ENCODE measurements at places on chromosomes 2 and 18.

DNA sequence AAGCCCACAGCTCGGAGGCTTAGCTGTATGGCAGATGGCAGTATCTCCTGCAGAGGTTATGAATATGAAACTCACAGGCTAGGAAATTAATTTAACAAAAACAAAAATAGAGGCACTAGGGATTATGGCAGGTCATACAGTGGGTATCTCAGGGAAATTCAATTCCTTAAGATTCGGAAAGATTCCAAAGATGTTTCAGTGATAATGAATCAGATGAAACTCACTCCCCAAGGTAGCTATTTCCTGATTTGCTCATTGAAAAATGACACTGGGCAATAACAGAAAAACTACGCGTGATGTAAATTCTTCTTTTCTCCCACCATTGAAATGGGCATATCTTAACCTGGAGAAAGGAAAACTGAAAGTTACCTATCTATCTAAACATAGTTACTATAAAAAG, 414.1 kb downstream of the STK39 start:
- DNase-seq, result peak; percentile 42

GRCh38 chr2:216516730-216517350, 18.2 kb downstream of the RPL37A start:
- peak; percentile 46 for DNase-seq

DNA sequence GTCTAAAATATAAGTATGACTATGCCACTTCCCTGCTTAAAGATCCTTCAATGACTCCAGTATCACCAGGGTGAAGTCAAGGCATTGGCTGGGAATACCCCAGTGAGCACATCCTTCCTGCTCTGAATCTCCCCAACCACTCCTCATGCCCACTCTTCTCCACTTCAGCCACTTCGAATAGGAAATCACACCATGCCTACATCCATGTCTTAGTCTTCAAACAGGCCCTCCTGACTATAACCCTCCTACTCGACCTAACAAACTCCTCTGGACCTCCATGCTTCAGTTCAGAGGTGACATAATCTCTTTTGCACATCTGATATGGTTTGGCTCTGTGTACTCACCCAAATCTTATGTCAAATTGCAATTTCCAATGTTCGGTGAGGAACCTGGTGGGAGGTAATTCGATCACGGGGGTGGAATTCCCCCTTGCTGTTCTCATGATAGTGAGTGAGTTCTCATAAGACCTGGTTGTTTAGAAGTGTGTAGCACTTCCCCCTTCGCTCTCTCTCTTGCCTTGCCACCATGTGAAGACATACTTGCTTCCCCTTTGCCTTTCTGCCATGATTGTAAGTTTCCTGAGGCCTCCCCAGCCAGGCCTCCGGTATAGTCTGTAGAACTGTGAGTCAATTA, 87.8 kb upstream of the TFCP2L1 start:
- no peak for DNase-seq

- DNase-seq, result no peak
Observed at GRCh38 chr2:195333869-195334268, 323.2 kb upstream of the SLC39A10 start.

DNA sequence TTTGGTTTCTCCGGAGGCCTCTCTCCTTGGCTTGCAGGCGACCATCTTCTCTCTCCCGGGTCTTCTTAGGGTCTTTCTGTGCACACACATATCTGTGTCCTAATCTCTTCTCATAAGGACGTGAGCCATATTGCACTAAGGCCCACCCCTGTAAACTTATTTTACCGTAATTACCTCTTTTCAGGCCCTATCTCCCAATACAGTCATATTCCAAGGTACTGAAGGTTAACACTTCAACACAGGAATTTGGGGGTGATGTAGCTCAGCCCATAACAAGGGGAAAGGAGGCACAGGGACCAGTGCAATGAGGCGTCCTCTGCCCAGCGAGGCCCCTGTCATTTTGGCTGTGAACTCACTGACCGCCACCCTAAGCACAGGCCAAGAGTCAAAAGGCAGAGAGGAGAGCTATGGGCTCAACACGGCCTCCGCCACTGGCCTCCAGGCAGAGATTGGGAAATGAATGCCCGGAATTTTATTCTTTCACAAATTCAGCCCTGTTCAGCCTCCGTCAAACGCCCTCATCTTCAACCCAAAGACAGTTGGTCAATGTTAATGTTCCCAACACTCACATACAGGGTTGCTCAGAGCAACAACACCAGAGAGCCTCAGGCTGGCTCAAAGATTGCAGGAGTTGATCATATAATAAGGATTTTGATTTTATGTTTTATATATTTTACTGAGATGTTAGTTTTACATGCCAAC, 15.9 kb upstream of the NMUR1 start:
- DNase-seq, result no peak

GRCh38 chr2:121910139-121910538, 154.7 kb downstream of the TSN start:
- DNase-seq, result no peak

DNA sequence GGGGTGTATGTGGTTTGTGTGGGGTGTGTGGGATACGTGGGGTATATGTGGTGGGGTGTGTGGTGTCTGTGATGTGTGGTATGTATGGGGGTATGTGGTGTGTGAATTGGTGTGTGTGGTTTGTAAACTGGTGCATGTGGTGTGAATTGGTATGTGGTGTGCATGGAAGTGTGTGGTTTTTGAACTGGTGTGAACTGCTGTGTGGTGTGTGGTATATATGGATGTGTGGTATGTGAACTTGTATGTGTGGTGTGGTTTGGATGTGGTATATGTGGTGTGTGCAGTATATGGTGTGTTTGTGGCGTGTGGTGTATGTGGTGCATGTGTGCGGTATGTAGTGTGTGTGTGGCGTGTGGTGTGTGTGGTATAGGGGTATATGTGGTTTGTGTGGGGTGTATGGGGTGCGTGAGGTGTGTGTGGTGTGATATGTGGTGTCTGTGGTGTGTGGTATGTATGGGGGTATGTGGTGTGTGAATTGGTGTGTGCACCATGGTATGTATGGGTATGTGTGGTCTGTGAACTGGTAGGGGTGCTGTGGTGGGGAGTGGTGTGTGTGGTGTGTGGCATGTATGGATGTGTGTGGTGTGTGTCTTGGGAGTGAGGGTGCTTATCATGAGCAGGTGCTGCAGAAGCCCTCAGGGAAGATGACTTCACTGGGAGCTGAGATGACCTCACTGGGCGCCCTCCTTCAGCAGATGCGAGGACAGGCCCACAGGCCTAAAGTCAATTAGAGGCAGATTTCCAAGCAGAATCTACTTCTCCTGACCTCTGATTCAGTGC, 209.6 kb upstream of the TNP1 start:
- no peak for DNase-seq

GRCh38 chr2:172999641-173000386, 75.8 kb upstream of the MAP3K20 start:
- no peak for DNase-seq

DNA sequence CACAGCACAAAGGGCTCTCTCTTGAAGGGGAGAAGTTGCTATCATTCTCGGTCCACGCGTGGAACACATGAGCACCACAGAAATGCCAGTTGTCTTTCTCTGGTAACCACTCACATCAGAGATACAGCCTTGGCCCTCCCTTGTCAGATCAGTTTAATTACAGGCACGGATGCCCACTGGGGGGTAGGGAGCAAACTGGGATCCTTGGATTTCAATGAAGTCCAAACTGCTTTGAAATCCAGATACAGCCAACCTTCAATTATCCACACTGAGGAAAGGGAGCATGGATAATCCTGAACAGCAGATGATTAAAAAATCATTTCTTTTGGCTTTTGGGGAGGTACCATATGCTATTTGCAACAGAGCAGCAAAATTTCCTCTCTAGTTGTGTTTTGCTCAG, 63.7 kb upstream of the DAPL1 start:
- no peak for DNase-seq

GRCh38 chr2:25310965-25311864, 30.5 kb downstream of the DNMT3A start:
- DNase-seq, result no peak

GRCh38 chr2:102282678-102283091, 28.7 kb upstream of the IL1RL1 start:
- DNase-seq, result no peak

GRCh38 chr2:102837626-102838198, 75.9 kb downstream of the TMEM182 start:
- no peak for DNase-seq

DNA sequence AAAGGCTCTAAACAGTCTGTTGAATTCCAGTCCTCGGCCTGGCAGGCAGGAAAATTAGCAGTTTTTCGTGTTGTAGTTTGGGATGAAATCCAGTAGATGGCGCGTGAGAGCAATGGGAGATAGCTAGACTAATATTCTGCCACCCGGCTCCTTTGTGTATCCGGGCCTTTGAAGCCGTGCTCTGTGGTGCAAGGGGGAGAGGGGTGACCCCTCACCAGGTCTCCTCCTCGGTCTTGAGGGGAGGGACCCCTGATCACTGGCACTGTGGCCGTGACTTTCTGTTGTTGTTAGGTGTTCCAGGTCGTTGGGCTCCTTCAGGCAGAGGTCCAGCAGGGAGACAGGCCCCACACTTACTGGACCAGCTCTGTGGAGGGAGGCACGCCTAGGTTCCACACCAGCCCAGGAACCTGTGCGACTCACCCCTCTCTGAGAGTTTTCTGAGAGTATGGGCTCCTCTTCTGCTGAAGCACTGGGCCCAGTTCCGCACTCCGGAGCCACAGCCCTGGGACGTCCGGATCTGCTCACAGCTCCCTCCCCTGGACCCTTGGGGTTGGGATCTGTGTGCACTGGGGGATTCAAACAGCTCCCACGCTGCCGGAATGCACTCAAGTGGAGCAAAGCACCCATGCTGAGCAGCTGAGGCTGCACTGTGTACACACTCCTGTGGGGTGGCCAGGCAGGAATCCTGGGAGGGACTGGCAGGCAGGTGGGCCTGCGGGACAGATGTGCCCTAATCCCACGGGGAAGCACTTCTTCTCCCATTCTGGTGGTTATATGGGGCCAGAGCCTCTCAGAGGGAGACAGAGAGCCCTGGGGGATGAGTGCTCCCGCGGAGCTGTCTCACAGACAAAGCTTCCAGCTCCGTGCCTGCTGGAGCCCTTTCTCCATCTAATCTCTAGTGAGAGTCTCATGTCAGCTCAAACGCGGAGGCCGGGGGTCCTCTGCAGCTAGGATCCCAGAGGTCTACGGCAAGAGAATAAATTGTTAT, 8.8 kb downstream of the GKN2 start:
- peak; percentile 60 for DNase-seq

GRCh38 chr2:212537726-212538304, 787 bp downstream of the ERBB4 start:
- no peak for DNase-seq

DNA sequence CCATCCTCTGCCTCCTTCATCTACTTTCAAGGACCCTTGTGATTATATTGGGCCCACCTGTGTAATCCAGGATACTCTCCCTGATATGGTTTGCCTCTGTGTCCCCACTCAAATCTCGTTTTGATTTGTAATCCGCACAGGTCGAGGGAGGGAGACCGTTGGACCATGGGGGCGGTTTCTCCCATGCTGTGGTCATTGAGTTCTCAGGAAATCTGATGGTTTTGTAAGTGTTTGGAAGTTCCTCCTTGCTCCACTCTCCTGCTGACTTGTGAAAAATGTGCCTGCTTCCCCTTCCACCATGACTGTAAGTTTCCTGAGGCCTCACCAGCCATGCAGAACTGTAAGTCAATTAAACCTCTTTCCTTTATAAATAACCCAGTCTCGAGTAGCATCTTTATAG, 42.0 kb upstream of the EML6 start:
- no peak for DNase-seq

- no peak for DNase-seq
Observed at GRCh38 chr18:48408727-48409590, at the start of gene ZBTB7C. TSS of gene ZBTB7C (minus strand) at chr18:48409383.

DNA sequence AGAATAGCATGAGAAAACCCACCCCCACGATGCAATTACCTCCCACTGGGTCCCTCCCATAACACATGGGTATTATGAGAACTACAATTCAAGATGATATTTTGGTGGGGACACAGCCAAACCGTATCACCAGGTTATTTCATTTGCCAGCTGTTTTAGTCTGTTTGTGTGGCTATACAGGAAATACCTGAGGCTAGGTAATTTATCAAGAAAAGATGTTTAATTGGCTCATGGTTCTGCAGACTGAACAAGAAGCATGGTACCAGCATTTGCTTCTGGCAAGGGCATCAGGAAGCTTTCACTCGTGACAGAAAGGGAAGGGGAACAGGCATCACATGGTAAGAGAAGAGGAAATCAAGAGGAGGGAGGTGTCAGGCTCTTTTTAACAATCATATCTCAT, 329.2 kb downstream of the GULP1 start:
- no peak for DNase-seq

GRCh38 chr2:178418426-178418825, 32.5 kb downstream of the PRKRA start:
- DNase-seq, result no peak

DNA sequence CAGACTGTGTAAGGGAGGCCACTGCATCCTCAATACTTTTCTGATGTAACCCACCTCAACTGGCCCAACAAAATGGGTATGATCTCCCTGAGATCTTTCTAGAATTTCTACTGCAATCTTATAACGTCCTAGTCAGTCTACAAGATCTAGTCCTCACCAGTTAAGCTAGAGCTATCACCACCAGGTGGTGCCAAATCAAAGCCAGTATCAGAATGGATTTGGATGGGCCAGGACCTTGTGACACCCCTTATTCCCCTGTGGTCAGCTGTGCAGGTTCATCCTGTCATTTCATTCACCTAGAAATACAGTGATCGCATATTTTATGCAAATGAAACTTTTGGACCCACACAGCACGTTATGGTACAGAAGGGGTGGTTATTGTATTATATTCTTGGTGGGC, 90.3 kb downstream of the OLA1 start:
- DNase-seq, result no peak

GRCh38 chr2:230050136-230050535, 18.6 kb downstream of the SLC16A14 start:
- no peak for DNase-seq

DNA sequence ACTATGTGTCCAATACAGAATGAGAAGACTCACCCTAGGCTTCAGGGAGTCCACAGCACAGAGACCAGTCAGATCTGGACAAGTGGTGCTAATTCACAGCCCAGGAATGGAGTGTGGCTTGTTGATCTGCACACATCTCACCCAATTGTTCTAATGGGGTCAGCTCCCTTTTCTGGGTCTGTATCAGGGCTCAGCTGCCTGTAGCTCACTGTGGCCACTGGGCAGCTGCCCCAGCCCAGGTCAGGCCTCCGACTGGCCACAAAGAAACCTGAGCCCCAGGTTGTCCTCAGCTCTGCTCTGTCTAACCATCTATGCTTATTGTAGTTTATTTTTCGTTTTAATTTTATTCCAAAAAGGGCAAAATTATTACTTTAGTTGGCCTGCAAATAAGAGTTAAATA, 202.3 kb upstream of the RAB6C start:
- DNase-seq, result no peak

DNA sequence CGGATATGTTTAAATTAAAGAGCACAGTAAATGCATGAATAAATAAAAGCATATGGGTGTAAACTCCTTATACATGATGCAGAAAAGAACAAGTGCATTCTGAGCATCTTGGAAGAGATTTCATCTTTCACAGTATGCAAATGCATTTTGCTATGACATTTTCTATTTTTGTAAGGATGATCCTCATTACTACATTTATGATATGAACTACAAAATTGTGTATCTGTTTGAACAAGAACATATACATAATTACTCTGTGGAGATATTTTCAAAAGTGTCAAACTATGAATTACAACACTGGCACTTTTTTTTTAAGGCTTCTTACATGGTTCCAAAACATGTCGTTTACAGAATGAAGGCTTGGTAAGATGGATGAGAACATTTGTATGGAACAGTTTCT, 184.1 kb upstream of the TMEM200C start:
- DNase-seq, result no peak

All from RCC 7860 (cell line).